Lung (tissue), 17 donors: ENCODE measurements at places on chromosomes 4 and X.
A peak's percentile ranks its signal among the peaks of the same experiment; 100 is the strongest.

DNA sequence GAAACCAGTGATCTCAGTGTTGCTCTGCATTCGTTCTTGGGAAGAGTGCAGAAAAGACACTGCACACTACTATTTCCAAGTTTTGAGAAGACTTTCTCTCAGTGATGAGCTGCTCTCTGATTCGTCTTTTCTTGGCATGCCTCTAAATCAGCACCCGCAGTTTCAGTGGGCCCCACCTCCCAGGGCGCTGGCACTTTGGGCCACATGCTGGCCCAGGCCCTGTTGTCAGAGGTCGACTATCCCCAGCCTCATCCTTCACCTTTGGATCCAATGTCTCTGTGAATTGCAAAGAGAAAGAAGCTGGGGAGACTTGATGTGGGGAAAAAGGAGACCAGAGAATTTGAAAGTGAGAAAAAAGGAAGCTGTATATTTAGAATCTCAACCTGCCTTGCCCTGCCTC lies 644.1 kb upstream of the PITX2 start:
- DNase-seq: no peak

GRCh38 chr4:88211473-88212252 lies 53.2 kb upstream of the ABCG2 start:
- peak; percentile 78 for DNase-seq

DNA sequence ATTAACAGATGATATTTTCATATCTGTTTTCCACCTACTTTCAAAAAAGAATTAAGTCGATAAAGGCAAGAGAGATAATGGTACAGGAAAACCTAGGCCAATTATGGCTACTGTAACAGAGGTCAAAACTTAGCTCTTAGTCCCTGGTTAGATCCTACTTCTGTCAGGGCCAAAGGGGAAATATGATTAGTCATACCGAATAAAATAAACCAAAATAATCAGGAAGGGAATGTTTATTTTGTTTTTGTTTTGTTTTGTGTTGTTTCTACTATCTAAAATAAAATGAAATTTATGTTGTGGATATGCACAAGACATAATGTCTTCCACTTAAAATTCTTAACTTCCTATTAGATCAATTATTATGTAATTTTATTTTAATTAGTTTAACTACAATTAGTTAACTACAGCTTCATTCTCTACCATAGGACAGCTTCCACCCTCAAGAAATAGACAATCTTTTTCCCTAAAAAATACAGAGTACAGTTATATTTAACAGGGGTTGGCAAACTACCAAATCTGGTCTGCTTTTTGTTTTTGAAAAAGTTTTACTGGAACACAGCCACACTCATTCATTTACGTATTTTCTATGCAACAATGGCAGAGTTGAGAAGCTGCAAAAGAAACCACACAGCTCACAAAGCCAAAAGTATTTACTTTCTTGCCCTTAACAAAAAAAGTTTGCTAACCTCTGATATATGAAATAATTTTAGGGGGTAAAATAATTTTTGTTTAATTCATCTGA lies 25.4 kb downstream of the TMEM47 start:
- peak; percentile 84 for DNase-seq

DNA sequence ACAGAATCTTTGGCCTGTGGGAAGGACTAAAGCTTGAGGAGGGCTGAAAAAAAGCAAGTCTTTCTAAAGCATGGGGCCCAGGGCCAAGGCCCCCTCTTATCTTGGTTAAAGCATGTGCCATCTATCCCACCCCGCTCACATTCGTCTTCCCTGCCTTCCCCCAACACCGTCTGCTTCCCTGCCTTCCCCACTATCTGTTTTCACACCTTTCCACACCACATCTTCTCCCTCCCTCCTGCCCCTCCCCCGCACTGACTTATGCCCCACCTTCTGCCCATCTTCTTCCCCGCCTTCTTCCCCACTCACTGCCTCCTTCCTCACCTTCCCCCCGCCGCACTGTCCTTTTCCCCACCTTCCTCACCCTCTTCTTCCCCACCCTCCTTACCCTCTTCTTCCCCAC lies 890 bp upstream of the NAP1L5 start:
- no peak for DNase-seq

- DNase-seq: no peak
Observed at GRCh38 chr4:177128306-177128705, 181.4 kb upstream of the NEIL3 start.

DNA sequence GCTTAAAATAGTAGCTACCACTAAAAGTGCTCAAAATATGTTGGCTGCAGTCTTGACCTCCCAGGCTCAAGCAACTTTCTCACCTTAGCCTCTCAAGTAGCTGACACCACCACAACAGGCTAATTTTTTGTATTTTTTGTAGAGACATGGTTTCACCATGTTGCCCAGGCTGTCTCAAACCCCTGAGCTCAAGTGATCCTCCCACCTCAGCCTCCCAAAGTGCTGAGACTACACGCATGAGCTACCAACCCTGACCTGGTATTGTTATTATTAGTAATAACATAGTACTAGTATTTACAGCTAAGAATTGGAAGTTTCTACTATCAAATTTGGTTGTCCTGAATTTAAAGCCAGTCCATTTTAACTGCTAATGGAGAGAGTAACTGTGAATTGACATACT lies 18.0 kb downstream of the STAP1 start:
- DNase-seq: no peak

DNA sequence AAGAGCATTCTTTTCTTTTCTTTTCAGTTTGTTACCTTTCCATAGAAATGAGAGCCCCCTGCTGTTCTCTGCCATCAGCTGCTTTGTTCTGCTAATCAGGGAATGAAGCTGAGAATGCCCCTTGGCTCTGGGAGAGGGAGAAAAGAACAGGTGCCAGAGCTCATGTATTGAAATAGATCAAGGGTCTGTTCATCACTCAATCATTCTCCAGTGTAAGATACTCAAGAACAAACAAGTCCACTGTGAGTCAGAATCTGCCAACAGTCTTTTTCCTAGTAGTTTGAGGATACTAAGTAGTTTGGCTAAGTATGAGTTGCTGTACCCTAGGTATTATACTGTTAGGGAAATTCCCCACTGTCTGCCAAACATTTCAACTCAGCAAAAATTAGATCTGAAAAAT lies 144.3 kb downstream of the RTL3 start:
- peak; percentile 4 for DNase-seq

GRCh38 chr4:41120297-41121217 lies 93.8 kb downstream of the APBB2 start:
- peak; percentile 92 for DNase-seq

GRCh38 chr4:24337451-24338190 lies 246.7 kb downstream of the DHX15 start:
- no peak for DNase-seq

- DNase-seq: no peak
Observed at GRCh38 chrX:12309744-12310076, 171.4 kb downstream of the FRMPD4 start.

DNA sequence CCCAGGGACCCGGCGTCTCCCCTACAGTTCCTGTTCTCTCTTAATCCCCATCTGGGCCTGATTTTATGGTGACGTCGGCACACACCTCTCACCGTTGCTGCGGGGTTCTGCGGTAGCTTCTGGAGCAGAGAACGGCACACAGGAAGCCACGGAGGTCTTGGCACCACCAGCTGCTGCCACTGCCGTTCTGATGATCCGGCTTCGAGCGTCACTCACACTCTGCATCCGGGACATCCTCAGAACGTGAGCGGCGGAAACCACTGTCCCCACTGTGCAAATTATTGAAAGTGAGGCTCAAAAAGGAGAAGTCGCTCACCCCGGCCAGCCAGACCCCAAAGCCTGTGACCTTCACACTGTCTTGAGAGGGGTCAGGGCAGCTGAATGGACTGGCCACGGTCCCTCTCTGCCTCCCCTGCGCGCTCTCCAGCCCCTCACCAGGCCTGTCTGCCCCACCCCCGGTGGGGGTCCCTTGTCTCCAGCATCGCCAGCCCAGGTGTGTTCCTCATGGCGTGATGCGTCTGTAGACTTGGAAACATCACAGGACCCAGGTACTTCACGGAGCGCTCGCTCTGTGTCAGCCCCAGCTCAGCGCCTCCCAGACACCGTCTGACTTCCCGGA lies 201.1 kb downstream of the AFAP1 start:
- DNase-seq: no peak

GRCh38 chr4:183337349-183337748 lies 15.1 kb upstream of the CLDN24 start:
- no peak for DNase-seq

DNA sequence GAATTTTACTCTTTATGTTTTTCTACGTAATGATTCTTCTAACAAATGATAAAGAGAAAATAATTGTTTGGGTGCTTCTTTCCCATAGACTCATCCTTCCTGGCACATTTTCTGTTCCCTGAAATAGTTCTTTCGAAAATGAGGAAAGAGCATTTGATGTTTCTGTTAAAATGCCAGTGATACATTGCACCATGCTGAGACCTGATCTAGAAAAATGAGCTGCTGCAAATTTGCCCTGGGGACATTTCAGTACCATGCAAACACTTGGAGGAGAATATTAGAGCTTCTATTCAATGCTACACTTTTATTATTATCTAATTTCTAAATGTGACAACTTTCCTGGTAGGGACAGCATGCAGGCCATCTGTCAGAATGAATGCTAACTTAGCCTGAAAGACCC lies 83.3 kb downstream of the C4orf33 start:
- no peak for DNase-seq

GRCh38 chr4:155684892-155685541 lies 18.4 kb downstream of the GUCY1A1 start:
- no peak for DNase-seq

DNA sequence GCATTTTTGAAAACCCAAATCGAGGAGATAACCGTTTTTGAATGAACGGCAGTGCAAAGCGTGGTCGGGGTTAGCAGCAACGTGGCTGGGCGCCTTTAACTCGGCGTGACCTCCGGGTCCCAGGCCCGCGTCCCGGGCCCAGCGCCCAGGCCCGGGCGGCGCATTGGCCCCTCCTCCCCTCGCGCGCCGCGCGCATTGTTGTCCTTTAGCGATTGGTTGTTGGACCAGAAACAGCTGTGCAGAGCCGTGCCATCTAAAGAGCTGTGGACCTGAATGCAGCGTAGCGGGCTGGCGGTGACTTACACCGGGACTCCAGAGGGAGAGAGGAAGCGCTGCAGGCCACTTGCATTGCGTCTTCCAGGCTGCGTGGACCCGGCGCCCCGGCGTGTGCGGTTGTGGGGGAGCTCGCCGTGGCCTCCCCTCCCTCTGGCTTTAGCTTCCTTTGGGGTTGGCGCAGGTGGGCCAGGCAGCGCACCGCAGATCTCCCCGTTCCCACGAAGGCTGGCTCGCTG lies at the start of gene STOX2:
TSS of gene STOX2 (plus strand) at position 227 of the 512 bp plus-strand sequence. CDS start 1,484 bp downstream, outside the sequence.
- peak; percentile 93 for DNase-seq

GRCh38 chr4:55503169-55503568 lies 43.5 kb downstream of the CLOCK start:
- DNase-seq: no peak

GRCh38 chr4:181301735-181302710 lies 941.2 kb upstream of the TENM3 start:
- no peak for DNase-seq

- DNase-seq: no peak
Observed at GRCh38 chrX:9874483-9874882, 88.3 kb downstream of the SHROOM2 start.

DNA sequence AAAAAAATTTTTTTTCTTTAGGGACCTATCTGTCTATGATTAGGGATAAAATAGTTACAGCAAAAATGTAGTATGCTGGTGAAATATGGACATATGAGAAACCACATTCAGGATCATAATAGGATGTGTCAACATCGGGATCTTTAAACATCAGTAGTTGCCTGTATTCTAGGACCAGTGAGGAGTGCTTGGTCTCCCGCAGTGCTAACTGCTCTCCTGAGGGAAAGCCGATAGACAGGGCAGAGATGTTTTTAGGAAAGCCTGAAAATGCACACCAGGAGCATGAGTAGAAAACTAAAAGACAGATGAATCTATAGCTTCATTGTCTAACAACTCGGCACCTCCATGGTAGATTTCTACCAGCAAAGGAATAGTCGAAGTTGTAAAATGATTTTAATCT lies 178.1 kb upstream of the SMIM31 start:
- no peak for DNase-seq

DNA sequence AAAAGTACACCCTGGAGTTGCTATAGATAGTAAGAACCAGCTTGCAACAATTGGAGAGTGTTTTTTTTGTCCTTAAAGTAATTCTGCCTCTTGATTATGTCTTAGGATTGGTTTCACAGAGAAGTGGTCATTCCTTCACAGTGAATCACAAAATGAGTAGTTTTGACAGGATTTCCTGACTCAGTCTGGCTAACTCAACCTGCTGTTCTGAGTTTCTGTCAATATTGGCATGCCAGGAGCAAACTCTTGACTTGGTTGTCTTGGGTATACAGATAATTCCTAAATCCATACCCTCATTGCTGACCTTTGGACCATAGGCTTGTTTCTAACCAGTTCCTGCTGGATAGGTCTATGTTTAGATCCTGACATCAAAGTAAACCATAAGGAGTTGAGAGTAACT lies 9.4 kb downstream of the FHIP1A start:
- DNase-seq: no peak

GRCh38 chrX:119429471-119429870 lies 30.3 kb downstream of the SLC25A43 start:
- DNase-seq: no peak

GRCh38 chr4:85399270-85399669 lies 75.7 kb upstream of the ARHGAP24 start:
- DNase-seq: no peak

DNA sequence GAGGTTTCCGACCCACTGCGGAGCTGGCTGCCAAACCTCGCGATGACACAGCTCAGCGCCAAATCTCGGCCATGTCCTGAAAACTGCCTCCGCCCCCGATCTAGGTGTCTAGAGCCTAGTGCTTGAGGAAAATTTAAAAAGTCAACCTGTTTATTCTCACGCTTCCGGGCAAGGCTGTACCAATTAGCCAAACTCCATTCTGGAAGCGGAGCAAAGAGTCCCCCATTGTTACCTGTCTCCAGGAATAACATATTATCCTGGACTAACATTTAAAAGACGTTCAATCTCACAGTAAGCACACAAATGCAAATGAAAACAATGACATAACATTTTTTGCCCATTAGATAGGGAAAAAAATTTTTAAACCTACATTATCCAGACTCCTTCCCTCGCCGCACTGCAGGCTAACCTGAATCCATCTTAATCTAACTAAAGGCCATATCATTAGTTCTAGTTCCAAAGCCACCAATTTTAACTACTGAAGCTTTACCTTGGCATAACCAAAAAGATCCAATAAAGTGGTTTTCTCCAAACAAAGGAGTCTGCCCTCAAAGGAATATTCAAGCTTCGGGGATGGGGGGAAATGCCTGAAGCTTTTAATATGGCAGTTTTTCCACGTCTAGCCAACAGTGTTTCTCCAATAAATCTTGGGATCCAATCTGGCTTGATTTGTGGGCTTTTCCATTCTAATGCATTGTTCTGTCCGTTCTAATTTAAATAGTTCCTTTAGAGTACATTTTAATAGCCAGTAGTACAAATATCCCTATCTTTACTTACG lies 1.9 kb downstream of the HUWE1 start:
- DNase-seq: no peak

GRCh38 chr4:11869191-11869870 lies 440.6 kb upstream of the HS3ST1 start:
- DNase-seq: peak; percentile 24
